ENCODE measurements at places on chromosomes 13 and 19.

DNA sequence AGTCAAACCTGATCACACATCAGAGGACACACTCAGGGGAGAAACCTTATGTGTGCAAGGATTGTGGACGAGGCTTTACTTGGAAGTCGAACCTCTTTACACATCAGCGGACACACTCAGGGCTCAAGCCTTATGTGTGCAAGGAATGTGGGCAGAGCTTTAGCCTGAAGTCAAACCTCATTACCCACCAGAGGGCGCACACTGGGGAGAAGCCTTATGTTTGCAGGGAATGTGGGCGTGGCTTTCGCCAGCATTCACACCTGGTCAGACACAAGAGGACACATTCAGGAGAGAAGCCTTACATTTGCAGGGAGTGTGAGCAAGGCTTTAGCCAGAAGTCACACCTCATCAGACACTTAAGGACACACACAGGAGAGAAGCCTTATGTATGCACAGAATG, 8.2 kb upstream of the ZNF527 start:
- DNase-seq: no peak

- DNase-seq: no peak
Observed at GRCh38 chr19:19600793-19601330, 17.6 kb downstream of the PBX4 start.

- no peak for DNase-seq
Observed at GRCh38 chr13:113064534-113065405, 40.8 kb upstream of the F7 start.

- no peak for DNase-seq
Observed at GRCh38 chr13:105929505-105929904, 606.0 kb downstream of the EFNB2 start.

DNA sequence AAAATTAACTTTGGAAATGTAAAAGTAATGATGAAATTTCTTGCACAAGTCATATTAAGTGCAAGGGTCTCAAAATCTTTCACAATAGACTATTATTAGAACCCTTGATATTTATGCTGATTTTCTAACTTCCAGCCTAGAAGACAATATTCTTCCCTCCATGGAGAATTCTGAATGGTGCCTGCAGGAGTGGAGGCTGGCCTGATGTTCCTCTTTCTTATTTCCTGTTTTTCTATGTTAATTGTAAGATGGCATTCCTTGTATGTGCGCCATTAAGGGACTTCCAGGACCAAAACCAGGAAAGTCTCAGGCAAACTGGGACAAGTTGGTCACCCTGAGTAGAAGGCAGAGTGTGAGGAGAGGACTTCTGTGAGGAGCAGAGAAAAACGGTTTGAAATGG, 294.9 kb downstream of the DLEU7 start:
- DNase-seq: no peak

DNA sequence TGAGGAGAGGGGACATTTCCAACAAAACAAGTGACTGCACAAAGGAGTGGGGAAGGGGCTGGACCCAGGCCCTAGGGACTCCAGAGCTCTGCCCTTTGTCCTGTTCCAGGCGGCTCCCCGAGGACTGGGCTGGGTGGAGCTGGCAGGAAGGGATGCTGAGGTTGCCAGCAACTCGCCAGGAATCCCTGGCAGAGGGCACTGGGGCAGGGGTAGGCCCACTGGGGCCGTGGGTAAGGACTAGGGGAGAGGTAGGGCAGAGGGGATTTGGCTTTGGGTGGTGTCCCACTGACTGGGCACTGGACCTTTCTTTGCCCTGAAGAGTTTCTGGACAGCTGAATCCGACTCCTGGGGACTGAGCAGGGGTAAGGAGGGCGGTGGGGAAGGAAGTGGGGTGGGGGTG, 7.9 kb downstream of the LIPE start:
- DNase-seq: no peak

- DNase-seq: no peak
Observed at GRCh38 chr19:44726465-44726864, 22.0 kb upstream of the BCL3 start.

- DNase-seq: no peak
Observed at GRCh38 chr19:40524133-40524549, 52.5 kb upstream of the SHKBP1 start.

GRCh38 chr13:36789061-36789460, 30.0 kb upstream of the RFXAP start:
- no peak for DNase-seq

GRCh38 chr19:13051557-13052165, 51.0 kb downstream of the LYL1 start:
- no peak for DNase-seq

DNA sequence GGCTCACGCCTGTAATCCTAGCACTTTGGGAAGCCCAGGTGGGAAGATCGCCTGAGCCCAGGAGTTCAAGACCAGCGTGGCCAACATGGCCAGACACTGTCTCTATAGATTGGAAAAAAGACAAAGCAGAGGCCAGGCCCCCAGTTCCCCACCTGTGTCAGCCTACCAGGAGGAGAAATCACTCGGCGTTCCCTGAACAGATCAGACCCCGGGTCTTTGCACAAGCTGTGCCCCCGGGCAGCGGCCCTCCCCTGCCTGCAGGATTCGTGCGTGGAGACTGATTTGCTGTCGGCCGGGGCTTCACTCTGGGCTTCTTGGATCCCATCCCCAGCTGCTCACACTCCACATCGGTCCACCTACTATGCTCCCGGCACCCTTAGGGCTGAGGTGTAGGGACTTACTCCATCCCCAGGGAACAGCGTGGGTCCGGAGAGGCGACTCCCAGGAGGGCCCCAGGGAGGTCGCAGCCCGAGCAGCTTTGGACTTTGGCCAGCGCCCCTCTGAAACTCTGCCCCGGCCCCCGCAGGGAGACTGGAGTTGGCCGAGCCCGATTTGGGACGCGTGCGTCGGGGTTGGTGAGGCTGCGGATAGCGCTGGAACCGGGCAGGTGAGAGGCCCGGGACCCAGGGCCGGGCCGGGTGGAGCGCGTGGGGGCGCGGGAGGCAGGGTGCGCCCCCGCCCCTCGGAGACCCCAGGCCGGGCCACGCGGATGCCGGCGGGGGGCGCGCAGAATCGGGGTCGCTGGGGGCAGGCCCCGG, 515 bp upstream of the EFNA2 start:
- DNase-seq: no peak

DNA sequence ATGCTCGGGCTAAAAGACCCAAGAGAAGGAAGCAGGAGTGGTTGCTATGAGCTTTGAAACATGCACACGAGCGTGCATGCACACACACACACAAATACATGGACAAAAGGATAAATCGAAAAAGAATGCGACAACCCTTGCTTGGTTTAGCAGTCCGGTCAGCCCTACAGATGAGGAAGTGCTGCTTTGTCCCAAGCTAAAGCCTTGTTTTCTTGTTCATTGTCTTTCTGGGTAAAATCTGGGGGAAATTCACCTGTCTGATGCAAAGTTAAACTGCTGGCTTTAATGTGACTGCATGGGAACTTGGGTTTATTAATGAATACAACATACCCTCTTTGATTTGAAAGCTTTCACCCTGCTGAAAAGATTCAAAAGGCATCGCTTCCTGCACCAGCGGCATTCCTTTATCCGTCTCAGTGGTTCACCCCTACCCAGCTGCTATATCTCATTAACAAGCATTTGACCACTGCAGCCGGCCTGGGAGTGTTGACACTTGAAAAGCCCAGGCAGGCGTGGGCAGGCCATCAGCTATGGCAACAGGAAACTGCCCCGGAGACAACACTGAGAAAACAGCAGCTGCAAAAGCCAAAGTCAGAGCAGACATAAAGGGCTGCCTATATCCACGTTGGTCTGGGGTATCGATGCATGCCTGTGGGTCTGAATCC, 301.7 kb downstream of the NDFIP2 start:
- DNase-seq: peak; percentile 9

- DNase-seq: no peak
Observed at GRCh38 chr19:55156202-55157063, 1.1 kb downstream of the TNNI3 start.
